ENCODE measurements at places on chromosomes 1 and 21.

GRCh38 chr1:43054961-43055360 is 96.3 kb upstream of the SLC2A1 start:
- no peak for DNase-seq

DNA sequence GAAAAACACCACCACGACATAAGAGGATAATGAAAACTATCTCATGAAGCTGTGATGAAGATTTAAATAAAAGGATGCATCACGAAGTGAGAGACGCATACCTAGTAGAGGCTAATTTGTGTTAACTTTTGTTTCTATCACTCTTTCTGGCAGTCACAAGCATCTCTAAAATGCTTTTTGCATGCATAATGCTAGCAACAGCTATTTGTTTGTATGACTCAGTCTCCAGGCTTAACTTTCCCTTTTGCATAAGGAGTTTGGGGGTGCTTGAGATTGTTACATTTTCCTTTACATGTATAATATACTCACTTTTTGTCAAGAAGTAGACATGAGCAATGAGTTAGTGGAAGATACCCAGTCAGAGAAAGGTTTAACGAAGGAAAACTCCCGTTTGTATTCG is 385.4 kb downstream of the DISC1 start:
- no peak for DNase-seq

DNA sequence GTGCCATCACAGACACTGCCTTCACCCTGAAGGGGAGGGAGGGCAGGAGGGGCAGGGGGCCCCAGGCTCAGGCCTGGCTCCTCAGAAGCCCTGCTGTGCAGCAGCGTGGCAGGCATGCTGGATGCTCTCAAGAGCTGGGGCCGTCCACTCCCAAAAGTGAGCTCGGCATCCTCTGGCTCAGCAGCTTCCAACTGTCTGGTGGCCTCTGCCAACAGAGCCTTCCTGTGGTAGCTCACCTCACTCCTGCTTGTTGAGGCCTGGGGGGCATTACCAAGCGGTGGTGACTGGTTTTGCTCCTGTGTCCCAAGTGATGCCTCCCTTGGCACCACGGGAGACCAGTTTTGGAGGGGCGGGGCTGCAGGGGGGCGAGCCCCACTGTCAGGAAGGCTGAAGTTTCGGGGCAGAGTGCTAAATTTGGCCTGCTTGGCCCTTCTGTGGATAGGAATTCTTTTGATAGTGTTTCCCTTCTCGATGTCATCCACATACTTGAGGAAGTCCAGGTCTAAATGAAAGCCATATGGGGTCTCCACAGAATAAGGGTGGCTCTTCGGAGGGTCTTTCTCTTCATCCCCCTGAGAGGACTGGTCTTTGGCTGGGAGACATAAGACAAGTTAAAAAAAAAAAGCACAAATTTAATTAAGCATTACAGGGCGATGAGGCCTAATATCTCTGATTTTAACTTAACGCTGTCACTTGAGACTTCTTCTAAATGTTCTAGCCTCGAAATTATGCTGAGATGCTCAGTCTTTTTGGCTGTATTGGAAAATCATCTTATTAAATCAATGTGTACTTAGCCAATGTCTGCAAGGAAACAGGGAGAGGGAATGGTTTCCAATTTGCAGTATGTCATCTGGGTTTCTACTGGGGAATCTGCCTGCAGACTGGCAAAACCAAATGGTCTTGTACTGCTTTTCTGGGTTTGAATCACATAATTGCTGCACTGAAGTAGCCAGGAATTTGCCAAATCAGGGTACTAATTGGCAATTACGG is 44.4 kb downstream of the KANK4 start:
- no peak for DNase-seq

DNA sequence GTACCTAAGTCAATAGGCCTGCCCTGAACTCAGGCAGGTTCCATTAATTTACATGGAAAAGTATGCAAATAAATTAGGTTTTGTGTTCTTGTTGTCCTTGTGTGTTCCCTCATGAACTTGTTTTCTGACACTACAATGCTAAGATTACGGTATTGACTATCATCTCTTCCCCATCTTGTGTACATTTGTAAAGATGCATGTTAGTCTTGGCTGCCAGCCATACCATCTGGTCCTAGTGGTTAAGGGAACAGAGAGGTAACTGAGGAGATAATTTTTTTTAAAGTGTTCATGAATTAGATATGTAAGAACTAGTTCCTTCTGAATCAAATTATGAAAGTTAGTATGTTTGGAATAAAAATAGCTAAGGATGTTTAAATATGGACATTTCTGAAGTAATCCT is 167.6 kb upstream of the ADAMTS5 start:
- DNase-seq: peak; percentile 44

GRCh38 chr1:103283841-103284669 is 175.7 kb upstream of the COL11A1 start:
- peak; percentile 25 for DNase-seq

- no peak for DNase-seq
Measured at GRCh38 chr1:61227857-61228550, 145.6 kb downstream of the NFIA start.

- peak; percentile 28 for DNase-seq
Measured at GRCh38 chr1:116167625-116168276, 56.6 kb downstream of the MAB21L3 start.

DNA sequence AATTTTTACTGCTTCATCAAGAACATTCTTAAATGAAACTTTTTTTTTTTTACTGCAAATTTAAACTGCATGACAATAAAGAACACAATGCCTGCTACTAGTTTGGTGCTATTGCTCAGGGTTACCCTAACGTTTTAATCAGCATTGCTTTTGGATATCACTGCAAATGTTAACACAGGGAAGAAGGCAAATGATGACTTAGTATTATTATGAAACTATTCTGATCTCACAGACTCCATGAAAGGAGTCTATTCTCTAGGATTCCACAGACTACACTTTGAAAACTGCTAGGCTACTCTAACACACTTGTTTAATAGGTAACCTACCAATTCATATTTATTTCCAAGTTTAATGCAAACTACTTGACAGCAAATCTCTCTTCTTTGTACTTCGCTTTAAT is 49.8 kb downstream of the GATAD2B start:
- no peak for DNase-seq

- DNase-seq: no peak
Measured at GRCh38 chr1:209609041-209609790, 25.7 kb downstream of the CAMK1G start.

DNA sequence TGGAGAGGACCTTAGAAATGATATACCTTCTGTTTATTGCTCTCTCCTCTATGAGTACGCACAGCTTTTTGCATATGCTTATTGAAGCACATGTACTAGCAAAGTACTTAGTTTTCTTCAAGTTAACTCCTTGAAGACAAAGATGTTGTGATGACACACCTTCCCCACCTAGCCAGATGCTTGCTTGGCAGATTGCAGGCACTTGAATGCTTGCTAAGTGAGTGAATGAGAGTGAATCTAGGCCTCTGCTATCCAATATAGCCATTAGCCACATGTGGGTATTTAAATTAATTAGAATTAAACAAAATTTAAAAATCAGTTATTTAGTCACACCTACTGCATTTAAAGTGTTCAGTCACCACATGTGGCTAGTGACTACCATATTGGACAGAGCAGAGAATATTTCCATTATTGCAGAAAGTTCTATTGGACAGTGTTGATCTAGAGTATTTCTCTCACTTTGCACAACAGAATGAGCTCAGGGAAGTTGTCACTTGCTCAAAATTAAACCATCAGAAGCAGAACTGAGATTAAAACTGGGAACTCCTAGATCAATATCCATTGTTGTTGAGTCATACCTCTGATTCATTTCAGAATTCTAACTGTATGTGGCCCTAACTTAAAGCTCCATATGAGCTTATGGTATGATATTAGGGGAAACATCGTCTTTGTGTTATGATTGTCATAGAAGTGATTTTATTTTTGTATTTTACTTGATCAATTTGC is 8.6 kb upstream of the EEIG2 start:
- DNase-seq: no peak

DNA sequence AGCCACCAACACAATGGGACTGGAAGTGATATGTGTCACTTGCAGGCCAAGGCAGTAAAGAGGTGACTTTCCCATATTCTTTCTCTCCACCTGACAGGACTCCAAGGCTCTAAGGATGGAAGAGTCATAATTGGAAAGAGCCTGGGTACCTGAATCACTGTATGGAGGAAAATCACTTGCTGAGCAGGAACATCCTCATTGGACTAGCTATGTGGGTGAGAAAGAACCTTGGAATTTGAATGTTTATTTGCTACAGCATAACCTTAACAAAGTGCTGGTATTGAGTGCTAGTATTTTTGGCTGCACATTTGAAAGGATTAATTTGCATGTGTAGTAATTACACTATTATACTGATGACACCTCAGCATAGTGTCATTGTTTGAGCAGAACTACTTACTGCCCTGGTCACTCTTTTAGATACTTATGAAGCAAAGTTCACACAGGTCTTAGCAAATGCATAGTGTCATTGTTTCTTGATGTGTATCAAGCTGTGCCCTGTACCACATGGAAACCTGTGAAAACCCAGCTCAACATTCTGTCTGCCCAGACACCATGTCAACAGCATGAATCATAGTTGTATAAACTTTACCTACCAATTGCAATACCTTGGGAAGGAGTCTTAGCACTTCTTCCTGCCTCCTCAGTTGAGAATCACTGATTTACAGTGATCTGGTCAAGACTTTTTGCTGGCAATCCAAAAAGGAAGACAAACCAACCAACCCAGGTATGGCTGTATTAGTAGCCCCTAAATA is 5.1 kb upstream of the S100A10 start:
- DNase-seq: no peak

DNA sequence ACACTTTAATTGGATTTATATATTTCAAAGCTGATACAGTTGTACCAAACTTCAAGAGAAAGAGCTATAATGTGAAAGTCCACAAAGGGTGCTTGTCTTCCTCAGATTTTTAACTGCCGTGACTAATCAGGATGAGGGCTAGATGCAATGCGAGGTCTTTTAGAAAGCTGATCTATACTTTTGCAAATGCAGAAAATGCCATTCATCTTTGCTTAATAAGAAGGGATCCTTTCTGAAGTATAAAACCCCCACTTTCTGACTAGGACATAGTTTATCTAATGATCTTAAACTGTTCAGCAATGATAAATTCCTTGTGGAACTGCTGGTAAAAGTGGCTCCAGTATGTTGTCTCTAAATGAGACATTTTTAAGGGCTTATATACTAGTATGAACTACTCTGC is 102.7 kb upstream of the NGF start:
- no peak for DNase-seq

DNA sequence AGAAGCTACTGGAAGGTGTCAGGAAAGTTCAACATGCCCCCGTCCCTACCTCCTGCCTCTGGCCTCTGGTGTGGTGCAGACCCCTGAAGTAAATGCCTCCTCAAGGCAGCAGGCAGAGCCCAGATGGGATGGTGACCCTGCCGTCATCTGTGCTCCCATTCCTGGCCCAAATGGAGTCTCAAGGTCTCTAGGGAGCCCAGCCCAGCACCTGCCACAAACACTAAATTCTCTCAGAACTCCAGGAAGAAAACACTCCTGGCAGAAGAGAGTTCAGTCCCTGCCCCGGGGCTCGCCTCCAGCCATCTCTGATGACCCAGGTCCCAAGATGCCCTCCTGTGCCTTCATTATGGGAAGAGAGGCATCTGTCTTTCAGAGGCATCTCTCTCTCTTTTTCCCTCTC is 261.6 kb upstream of the TMEM51 start:
- DNase-seq: no peak

DNA sequence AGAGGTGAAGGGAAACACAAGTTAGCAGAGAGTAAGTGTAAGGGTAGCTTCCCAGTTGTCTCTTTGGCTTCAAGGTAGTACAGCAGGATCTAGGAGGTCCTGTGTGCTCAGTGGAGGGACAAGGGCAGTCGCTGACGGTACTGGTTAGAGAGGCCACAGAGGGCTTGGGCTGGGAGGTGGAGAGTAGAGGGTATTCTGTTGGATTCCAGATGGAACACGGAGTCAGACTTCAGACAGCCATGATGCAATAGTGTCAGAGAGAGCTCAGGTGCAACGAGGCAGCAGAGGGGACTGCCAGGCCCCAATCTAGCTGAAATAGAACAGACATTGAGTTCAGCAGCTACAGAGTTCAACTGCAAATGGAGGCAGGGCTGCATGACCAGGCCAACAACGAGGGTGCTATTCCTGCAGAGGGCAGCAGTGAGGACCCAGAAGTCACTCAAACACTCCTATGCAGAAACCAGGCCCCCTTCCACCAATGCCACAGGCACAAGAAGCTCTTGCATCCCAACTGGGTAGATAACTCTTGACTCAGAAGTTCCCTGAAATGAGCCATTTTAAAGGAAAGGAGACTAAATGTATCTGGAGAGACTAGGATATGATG is 325.0 kb upstream of the ESRRG start:
- DNase-seq: peak; percentile 3

GRCh38 chr1:202710070-202711045 is at the start of gene SYT2:
TSS of gene SYT2 (minus strand) at chr1:202710454. CDS start at chr1:202605772, 104,682 bp downstream.
- DNase-seq: no peak

DNA sequence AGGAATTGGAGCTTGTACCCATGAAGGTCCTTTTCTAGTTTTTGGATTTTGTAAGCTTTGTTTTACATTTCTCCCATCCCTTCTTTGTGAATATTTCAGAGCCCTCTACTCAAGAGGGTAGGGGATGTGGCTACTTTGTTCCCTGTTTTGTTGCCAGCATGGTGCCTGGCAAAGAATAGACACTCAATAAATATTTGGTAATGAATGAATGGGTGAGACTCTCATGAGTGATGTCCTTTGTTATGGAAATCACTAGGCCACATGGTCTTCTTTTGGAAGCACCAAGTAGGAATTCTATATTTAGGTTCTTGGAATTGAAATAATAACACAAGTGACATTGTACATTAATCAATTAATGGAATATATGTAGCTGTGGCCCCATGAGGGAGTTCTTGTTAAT is 26.8 kb upstream of the ATP5PO start:
- no peak for DNase-seq

DNA sequence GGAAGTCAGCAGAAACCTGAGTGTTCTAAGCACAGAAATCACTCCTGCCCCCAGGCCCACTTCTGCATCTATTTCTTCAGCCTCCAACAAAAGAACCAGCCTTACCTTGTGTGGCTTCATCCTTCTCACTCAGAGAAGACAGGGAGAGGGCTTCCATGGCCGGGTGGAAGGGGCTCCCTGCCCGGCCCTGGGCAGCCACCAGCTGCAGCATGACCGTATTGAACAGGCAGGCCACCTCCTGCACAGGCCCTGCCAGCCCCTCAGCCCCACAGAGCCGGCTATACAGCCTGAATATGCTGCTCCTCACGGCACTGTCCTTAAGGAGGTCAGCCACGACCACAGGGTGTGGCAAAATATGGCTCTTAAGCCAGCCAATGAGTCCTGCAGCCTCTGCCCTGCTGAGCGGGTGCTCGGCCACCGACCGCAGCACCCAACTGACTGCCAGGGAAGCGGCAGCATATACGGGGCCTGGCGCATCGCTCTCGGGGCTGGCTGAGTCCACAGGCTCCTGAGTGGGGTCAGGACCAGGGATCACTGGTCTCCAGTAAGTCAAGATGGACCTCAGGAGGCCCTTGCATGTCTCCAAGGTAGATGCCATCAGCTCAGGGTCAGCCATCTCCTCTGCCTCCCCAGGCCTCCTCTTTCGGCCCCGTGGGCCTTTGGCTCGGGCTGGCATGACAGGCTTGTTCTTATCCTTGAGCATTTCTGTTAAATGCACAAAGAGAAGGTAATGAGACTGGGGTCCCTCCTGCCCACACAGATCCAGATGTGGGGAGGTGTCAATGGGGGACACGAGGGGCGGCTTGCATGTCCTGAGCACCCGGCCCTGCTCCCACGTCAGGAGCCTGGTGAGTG is 17.9 kb downstream of the MRAP start:
- no peak for DNase-seq

- DNase-seq: peak; percentile 9
Measured at GRCh38 chr1:119227456-119227855, 87.0 kb upstream of the WARS2 start.

- DNase-seq: peak; percentile 70
Measured at GRCh38 chr21:29144736-29145353, 14.4 kb downstream of the MAP3K7CL start.

- DNase-seq: no peak
Measured at GRCh38 chr21:45459171-45460010, 54.4 kb downstream of the COL18A1 start.

All from cardiac fibroblast (primary cell).